Jurkat, Clone E6-1 (cell line): ENCODE measurements at places on chromosomes 11 and 22.

DNA sequence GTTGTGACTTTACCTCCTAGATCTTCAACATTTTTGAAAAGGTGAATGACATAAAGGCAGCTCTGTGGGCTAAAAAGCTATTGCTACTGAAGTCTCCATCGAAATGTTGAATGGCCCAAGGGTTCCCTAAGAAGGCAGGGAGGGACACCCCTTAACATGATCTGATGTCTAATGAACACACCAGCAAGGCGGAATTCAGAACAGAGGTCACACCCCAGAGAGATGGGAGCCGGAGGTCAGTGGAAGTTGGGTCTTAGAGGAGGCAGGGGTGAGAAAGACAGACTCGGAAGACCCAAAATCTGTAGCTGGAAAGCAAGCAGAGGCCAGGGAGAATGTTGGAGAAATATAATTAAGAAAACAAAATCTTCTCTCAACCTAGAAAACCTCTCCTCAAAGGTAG, 79.0 kb downstream of the TRIM29 start:
- no peak for DNase-seq

GRCh38 chr11:67617243-67617953, 10.7 kb downstream of the NDUFV1 start:
- no peak for DNase-seq

GRCh38 chr11:129960216-129961214, 42.1 kb downstream of the PRDM10 start:
- DNase-seq: no peak

- DNase-seq: no peak
These were observed 333.0 kb upstream of the DDI1 start for GRCh38 chr11:103703437-103703836.
